ENCODE measurements at places on chromosomes 5 and 9.

- DNase-seq = no peak
These were observed 271.9 kb upstream of the ADAMTS16 start for GRCh38 chr5:4868140-4868735.

DNA sequence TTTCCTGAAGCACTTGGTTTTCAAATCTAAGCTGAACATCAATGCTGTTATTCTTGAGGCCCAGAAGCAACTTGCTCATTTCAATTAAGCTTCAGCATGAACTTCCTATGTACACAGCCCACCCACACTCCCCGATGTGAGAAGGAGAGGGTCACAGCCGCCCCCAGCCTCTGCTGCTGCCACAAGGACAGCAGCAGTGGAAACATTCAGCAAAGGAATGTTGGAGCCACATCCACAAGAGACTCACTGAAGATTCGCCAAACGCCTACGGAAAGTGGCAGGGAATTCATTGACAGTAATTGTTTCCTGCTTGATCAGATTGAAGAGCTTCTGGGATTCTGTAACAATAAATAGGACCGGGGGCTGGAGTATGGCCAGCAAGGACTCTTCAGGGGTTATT is 2.9 kb downstream of the TGFBI start:
- no peak for DNase-seq

DNA sequence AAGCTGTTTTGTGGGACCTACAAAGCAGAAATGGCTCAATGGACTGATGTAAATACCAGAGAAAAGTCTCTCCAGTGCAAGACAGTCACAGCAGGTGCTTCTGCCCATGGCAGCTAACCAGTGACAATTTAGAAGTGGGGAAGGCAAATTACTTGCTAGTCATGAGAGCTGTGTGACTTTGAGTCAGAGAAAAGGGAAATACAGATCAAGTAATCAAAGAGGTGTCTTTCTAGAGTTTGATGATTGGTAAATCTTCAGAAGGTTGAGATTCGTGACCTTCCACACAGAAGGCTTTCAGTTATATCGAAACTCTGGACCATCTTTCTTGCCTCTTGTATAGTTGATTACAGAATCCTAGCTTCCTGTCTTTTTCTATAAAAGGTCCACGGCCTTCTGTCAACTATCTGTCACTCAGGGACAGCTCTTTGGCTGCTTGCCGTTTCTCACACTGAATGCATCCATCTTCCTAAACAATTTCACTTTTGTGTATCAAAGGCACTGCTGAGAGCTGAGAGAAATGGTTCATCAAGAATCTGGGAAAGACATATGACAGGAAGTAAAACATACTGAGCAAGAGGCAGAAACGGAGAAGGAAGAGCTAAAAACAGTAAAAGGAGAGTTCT is 993.9 kb upstream of the ACO1 start:
- DNase-seq = no peak

DNA sequence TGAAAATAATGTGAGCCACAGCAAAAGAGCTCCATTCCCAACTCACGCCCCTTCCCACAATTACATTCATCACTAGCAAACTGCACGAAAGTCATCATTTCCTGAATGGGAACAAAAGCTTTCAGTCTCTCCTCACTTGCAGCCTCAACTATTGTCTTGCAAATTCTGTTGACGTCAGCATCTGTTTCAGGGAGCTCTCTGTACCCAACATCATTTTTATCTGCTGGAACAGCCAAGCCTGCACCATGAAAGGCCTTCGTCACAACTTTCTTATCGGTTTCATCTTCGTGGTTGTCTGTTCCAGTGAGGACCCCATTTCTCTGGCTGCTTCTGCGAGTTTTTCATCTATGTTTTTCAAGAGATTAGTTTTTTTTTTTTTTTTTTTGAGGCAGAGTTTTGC is 14.3 kb upstream of the RNF130 start:
- DNase-seq = no peak

DNA sequence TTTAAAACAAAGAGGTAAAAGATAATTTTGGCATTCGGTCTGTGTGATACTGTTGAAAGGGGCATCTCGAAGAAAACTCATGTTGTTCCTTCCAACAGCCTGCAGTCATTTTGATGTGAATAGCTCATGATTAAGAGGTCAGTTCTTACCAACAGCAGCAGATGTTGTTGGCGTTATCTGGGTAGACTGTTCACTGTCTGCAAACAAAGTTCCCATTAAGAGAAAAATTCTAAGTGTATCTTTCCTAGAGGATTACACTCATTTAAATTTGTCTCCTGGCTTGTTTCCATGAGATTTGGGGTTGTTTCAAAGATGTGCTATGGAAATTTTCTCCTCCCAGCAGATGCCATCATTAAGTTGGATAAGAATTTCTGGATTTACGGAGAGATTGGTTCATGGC is 138.2 kb upstream of the RORB start:
- no peak for DNase-seq

- peak; percentile 76 for DNase-seq
These were observed 22.3 kb upstream of the HMCN2 start for GRCh38 chr9:130243015-130243881.

- DNase-seq = no peak
These were observed 355.9 kb downstream of the PRELID2 start for GRCh38 chr5:145479271-145479670.

DNA sequence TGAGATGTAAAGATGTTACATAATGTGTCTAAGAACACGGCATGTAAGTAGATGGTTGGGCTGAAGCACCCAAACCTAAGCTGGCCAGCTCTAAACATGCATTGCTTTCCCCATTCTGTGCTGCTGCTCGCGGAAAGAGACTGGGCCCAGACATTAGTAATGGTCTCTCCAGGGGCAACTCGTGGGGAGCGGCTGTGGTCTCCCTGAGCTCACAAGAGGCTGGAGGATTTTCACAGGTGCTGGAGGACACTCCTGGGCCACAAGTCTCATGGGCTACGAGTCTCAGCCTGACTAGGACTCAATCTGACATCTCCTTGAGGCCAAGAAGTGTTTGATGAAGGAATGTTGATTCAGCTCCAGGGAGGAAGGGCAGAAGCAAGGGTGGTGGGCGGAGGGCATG is 92.7 kb upstream of the PTCH1 start:
- no peak for DNase-seq

GRCh38 chr5:66354422-66354821 is 210.3 kb downstream of the SREK1 start:
- no peak for DNase-seq

GRCh38 chr9:114099669-114100270 is 678 bp upstream of the KIF12 start:
- no peak for DNase-seq

GRCh38 chr5:1638658-1639400 is 115.1 kb upstream of the LPCAT1 start:
- DNase-seq = no peak

DNA sequence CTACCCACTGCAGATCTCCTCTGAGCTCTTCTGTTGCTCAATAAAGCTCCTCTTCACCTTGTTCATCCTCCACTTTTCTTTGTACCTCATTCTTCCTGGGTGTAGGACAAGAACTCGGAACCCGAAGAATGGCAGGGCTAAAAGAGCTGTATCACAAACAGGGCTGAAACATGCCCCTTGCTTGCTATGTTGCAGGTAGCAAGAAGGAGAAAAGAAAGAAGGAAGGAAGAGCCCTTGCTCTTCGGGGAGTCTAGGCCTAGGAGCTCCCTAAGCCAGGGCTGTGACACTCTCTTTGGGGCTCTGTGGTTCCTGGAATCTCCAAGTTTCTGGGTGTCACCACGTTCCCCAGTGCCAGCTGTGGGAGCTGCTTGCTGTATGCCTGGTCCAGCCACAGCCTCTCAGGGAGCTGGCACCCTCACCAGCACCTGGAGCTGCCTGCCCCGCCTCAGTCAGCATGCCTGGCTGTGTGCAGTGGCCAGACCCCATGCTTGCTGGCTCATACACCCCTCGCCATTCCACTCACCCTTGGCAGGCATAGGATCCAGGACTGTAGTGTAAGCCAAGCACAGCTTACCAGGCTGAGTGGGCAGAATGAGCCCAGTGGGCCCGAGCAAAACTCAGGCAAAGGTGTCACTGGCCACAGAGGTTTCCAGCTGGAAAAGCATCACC is 274.8 kb upstream of the ADRA1B start:
- DNase-seq = no peak

GRCh38 chr9:135085830-135086546 is 1.5 kb upstream of the OLFM1 start:
- no peak for DNase-seq

DNA sequence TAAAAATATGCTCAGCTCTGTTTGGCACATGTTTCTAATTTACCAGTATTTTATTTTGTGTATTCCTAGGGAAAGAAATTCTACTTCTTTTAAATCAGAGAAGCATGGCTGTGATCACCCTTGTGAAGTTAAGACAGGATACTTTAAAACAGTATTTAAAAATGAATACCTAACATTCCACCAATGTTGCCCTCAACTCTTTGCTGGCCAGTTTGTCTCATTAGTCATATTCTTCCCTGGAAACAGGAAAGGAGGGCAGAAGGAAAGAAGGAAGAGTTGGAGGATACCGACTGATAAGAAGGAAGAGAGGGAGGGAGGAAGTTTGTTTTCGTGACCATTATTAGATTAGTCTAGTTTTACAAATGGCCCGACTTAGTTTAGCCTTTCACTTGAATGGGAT is 137.4 kb downstream of the PLK2 start:
- no peak for DNase-seq

- no peak for DNase-seq
These were observed 406.7 kb downstream of the MAN2A1 start for GRCh38 chr5:110096419-110096818.

DNA sequence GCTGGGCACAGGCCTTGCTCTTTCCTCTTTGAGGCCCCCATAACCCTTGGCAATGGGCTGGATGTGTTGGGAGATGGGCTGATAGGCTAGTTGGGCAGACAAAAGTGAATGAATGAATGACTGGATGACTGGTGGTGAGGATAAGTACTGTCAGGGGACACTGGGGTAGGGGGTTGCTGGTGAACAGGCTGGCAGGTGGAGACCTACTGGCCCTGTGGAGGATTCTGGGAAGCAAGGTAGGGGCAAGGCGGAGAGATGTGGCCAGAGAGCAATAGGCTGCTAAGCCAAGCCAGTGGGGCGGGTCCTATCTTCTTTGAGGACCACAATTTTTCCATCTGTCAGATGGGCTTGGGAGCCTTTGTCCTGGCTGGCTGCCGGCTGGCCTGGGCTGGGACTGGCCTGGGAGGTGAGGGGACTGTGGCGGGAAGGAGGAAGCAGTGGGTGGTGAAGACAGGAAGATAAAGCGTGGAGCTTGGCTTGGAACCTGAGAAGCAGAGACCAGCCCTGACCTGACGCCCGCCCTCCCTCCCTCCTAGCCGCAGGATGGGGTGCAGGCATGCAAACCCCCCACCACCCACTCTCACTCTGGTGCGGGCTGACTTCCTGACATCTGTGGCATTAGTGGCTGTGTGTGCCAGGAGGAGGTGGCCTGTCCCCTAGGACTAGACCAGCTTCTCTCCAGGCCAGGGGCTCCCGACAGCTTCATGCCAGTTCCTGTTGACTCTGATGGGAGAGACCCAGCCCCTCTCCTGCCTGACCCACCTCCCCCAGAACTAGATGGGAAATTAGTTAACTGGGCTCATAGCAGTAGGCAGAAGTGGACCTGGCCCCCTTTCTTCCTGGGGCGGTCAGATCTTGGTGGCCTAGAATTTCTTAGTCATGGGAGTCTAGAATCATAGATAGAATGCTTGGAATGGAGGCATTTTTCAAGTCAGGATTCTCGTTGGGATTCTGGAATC is 9.5 kb downstream of the CXXC5 start:
- no peak for DNase-seq

DNA sequence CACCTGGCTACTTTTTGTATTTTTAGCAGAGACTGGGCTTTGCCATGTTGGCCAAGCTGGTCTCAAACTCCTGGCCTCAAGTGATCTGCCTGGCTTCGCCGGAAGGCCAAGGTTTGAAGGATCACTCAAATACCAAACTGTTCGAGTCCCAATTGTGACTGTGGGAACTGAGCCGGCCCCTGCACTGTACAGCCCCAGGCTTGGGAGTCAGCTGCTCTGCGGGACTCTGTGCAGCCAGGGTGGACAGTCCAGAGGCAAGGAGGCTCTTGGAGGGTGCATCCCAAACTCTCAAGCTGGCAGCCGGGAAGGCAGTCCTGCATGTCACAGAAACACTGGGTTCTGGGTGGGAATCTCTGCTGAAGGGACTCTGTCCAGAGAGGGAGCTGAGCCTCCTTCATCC is 109.0 kb downstream of the ENTREP1 start:
- no peak for DNase-seq

DNA sequence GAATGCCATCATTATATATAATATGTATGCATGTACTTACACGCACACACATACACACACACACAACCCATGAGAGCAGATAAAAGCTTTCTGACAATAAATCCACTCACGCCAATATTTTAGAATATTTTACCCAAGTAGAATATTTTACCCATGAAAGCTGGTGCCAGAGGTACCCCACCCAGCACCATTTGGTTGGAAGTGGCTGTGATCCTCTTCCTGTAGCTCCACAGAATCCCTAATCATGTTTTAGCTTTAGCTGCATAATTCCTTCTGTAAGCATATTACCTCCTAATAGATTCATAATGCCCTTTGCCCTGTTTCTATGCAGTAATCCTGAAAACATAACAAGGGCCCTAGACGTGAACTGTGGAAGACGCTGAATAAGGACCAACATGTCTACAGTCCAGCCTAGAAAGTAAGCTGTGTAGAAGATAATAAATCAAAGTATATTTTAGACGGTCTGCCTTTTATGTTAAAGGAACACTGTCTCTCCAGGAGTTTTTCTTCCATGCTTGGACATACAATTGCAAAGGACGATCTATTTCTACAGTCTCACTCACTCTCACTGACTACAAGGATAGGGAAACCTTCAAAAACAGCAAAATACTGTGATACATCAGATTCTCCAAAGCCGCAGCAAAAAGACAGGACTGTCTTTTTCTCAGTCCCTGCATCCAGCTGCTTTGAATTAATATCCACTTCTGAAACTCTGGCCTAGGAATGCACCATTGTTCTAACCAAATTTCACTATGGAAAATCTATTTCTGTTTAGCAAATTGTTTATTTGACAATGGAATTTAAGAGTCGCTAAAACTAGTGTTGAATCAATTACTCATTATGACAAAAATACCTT is 98.2 kb downstream of the USP20 start:
- DNase-seq = no peak

DNA sequence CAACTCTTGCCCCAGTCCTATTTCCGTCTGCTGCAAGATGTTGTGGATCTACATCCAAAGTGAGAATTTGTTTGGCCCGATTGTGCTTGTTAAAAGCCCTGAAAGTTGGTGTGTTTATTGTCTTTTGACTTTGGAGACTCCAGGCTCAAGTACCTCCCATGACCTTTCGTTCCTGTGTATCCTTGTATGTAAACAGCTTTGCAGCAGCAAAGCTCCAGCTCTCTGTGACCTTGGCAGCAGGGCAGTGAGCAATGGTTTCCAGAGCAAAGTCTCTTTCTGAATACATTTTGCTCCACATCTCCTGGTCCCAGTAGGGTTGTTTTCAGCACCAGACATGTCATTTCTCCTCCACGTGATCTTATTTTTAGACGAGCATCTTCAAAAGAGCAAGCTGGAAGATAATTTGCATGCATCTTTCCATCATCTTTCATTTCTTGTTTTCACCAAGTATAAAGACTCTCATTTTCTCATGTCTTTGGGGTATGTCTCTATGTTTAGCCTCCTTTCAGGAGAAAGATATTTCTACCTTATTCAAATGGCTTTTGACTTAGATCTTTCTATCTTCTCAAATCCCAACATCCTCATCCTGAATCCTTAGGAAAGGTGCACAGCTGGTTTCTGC is 68.1 kb upstream of the ERCC6L2 start:
- DNase-seq = no peak
